Stimulated activated CD8-positive, alpha-beta memory T cell treated with anti-CD3 and anti-CD28 coated beads, Interleukin-4, amount 100 ng/mL, for 4 hours (primary cell): ENCODE measurements at places on chromosomes 7 and 10.

DNA sequence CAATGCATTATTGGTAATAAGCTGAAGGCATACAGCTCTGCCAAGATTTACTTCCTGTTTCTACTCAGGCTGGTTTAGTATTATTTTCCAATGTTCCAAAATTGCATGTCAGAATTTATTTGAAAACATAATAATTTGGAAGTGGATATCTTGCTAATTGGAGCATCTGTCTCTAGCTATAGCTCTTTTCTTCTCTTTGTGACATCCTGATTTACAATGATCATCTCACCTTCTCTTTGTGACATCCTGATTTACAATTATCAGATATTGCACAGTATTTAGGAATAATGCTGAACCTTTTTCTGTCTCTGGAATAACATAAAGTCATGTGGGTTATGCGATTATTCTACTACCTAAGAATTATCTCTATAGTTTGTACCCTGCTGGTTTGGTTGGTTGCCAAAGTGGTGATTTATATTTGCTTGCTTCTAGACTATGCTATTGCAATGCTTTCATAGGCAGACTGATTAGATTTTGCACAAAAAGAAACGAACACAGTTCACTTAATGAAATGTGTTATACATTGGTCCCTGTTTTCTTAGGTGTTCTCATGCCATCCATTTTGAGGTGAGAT lies 44.3 kb upstream of the CABCOCO1 start:
- no peak for DNase-seq

- no peak for DNase-seq
These were observed 124.5 kb upstream of the RET start for GRCh38 chr10:42952349-42952748.

DNA sequence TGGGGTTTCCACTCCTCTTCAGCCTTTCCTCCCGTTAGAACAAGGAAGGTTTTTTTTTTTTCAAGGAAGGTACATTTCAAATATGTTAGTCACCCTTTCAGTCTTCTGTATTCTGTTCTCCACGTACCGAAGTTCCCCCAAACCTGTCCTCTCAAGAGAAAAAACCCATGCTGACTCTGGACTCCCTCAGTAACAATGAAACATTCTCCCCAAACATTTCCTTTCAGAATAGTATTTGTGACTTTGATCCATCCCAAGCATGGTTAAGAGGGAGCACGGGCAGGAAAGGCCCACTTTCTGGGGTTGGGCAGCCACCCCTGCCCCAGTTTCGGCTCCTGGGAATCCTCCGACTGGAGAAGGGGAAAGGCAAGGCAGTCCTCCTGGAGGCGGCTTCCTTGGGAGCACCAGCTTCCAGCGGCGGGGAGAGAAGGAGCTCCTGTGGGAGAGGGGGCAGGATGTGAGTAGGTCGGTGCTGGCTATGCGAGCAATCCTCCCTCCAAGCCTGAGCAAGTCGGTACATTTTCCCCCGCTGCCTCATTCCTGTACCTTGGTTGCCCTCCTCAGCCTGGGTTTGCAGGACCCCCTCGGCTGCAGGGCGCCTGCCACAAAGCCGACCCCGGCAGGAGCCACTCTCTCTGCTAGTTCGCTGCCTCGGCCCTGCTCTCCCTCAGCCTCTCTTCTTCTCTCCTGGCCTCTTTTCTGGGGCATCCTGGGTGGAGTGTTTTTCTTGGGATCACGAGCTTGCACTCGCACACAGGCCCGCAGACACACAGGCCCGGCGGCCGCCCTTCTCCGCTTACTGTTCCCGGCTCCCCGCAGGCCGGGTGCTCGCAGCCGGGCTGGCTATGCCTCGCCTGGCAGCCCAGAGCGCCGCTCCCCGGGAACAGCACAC lies 2.1 kb upstream of the HOXA1 start:
- no peak for DNase-seq

- DNase-seq = no peak
These were observed 41.9 kb downstream of the PRPF18 start for GRCh38 chr10:13628661-13629060.

GRCh38 chr10:89069589-89069988 lies 79.0 kb downstream of the FAS start:
- no peak for DNase-seq

DNA sequence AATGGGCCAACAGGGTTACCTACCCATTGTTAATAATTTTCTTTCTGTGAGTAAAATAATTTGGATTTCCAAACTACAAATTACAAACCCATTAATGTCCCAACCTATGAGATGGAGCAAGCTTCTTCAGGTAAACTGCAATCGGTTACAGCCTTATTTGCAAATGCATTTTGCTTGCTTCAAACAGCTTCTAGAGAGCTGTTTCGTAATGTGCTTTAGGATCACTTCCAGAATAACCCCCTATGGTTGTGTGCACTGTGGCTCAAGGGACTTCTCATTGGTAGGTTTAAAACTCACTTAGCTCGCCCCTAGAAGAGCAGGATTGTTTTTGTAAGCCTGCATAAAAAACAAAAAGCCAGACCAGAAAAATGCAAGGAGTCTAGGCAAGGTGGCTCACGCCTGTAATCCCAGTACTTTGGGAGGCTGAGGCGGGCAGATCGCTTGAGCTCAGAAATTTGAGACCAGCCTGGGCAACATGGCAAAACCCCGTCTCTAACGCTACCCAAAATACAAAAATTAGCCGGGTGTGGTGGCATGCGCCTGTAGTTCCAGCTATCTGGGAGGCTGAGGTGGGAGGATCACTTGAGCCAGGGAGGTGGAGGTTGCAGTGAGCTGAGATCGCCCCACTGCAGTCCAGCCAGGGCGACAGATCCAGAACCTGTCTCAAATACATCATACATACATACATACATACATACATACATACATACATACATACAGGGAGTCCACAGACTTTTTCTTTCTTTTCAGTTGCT lies 3.3 kb upstream of the MAP3K8 start:
- DNase-seq = no peak

DNA sequence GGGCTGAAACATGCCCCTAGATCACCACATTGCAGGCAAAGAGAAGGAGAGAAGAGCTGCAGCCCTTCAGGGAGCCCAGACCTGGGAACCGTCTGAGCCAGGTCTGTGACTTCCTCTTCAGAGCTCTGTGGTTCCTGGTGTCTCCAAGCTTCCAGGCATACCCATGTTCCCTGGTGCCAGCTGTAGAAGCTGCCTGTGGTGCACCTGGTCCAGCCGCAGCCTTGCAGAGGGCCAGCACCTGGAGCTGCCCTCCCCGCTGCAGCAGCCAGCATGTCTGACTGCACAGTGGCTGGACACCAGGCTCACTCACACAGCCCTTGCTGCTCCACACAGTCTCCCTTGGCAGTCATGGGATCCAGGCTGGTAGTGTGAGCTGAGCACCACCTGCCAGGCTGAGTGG lies 33.6 kb downstream of the C7orf25 start:
- DNase-seq = no peak

DNA sequence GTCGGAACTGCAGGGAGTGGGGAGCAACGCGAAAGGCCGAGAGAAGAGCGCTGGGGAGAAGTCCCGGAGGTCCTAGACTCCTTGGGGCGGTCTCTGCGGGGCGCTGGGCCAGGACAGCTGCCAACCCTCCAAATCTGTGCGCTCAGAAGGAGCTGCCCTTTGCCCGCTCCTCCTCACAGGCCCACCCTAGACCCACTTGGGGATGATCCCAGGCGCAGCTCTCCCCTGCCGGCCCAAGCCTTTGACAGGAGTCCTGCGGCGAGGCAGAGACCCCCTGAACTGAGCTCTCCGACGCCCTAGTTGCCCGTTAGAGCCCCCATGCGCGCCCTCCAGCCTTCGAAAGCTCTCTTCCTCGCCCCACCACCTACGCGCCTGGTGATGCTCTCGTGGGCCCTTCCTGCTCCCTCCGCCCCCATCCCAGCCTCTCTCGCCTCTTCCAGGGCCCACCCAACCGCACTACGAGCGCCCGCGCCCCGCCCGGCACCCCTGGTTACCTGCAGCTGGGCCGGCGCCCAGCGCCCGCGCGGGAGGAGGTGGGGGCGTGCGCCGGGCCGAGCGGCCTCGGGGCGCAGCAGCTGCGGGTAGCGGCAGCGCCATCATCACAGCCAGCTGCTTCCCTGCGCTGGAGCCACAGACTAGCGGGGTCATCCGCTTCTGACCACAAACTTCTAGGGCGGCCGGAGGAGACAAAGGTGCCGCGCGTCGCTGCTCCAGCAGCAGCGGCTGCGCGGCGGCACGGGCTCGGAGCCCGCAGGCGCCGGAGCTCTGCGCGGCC lies 353.4 kb downstream of the DNAJB6 start:
- no peak for DNase-seq

GRCh38 chr10:109480836-109481235 lies 442.5 kb downstream of the XPNPEP1 start:
- no peak for DNase-seq

DNA sequence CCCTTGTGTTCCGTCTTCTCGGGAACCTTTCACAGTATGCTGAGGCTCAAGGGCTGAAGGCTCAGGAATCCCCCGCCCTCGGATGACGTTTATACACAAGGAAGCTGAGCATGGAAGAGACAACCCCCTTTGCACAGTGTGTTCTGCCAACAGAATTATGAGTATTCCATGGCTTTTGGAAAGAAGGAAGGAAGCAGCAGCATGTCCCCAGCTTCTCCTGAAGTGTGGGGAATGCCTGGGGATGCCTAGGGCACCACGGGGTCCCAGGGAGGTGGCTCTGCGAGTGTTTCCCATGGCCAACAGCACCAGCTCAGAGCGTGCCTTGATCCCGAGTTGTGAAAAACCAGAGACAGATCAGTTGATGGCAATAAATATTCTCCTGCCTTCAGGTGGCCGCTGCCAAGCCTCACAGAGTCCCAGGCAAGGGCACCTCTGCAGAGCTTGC lies 88.8 kb upstream of the DDC start:
- no peak for DNase-seq

GRCh38 chr10:11396311-11396955 lies 215.0 kb downstream of the USP6NL start:
- DNase-seq = no peak

- DNase-seq = no peak
These were observed 20.7 kb downstream of the RBM28 start for GRCh38 chr7:128323040-128323439.

DNA sequence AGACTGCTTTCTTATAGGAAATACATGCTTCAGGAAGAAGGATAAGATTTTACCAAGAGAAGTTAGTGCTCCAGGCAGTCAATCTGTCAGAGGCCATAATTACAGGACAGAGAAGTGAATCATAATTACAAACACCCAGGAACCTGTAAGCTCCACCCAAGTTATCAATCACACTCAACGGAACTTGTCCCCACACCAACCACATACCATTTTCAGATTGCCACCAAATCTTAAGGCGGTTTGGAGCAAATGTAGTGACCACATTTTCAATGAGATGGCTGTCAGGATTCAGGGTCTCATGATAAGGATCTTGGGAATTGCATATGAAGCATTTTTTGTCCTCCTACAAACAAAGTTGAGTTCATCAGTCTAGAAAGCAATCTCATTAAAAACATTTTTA lies 4.8 kb downstream of the LAMB1 start:
- DNase-seq = no peak

DNA sequence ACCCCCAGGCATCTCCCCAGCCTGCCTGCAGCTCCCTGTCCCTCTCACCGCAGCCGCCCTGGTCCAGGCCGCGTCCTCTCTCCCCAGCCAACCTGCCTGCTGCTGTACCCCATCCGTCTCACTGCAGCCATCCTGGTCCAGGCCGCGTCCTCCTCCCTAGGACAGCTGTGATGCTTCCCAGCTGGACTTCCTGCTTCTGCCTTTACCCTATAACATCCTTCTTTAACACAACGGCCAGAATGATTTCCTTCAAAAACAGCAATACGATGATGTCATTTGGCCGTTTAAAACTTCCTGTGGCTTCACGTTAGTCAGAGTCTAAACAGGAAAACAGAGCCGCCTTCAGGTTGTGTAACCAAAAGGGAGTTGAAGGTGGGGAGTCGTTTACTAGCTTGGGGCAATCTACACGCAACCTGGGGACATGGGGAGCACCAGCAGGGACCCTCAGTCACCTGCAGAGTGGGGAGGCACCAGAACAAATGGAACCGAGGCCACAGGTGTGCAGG lies 32.2 kb upstream of the ZFAND2A start:
- DNase-seq = no peak

GRCh38 chr7:55508221-55509011 lies 63.9 kb downstream of the VOPP1 start:
- DNase-seq = no peak

DNA sequence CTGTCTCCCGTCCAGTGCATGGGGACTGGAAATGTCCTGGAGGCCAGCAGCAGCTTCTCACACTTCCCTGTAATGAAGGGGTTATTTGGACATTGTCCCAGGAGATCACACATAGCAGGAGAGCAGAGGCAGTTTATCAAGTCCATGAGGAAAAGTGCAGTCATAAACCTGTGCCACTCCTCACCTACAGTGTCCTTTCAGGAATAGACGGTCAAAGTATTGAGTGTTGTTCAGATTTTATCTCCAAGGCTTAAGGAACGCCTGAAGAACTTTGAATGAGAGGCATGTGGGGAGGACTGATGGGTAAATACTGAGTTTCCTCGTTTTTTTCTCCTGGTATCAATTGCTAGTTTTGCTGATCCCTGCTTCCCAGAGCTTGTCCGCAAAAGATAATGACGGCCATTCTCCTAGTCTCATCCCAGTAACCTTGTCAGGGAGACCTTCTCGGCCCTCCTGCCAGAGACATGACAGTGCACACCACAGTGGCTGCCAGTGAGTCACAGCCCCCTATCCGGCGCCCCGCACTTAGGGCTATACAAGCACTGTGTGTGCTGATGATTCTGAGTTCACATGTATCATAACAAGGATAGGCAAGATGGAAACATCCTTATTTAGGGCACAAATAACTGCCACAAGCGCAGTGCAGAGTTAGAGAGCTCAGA lies 495.5 kb upstream of the MGMT start:
- DNase-seq = no peak

DNA sequence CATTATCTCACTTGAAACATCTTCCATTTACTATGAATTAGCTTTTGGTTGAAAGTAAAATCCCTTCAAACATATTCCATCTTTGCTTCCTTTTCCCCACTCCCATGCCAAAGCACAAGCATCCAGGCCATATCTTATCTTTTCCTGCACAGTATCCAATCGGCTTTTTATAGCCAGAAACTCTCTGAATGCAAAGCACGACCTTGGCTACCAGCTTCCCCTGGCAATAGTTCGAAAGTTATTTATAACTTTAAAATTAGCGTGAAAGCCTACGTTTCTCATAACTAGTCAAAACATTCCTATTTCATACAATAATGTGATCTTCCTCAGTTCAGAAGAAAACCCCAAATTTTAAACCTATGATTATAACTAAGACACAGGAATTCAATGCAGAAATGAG lies 440 bp downstream of the CTNNA3 start:
- no peak for DNase-seq
